ENCODE measurements at places on chromosomes 12 and 14.

DNA sequence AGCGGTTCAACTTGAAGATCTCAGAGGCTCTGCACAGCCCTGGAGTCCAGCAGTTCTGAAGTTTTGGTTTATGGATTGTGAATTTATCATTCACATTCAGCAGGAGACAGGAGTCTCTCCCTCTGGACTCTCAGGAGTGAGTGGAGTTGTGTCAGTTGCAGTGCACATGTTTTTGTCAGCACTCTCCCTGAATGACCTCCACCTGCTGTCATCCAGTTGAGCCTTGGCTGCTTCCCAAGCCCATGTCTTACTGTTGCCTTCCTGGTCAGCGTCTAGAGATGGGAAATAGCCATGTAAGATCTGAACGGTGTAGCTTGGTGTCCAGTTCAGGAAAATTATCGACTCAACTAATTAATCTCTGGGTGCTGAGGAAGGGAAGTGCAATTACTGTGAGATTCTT lies 133.2 kb downstream of the PRKCH start:
- DNase-seq = no peak

DNA sequence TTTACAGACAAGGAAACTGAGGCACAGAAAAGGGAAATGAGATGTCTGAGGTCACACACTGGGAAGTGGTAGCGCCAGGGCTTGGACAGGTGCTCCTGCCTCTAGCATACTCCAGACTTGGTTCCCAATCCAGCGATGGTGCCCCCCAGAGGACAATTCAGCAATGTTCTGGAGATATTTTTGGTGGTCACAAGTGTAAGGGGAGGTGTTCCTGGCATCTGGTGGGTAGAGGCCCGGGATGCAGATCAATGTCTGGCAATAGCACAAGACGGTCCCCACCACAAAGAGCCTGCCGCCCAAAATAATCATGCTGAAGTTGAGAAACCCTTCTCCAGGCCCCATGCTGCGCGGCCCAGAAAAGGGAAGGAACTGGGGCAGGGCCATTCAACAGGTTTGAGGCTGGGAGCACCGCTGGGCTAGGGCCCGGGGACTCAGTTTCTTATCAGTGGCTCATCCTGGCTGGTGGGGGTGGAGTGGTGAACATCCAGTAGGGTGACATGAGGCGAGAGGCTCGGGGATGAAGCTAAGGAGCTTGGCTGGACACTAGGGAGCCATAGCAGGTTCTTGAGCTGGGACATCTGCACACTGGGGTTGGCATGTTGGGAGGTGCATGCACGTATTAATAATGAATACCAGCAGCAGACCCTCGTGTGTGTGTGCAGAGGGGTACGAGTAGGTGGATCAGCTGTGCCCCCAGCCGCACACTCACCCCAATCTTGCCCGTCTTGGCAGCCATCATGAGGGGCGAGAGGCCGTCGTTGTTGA lies 35.1 kb downstream of the TRPV4 start:
- DNase-seq = no peak

DNA sequence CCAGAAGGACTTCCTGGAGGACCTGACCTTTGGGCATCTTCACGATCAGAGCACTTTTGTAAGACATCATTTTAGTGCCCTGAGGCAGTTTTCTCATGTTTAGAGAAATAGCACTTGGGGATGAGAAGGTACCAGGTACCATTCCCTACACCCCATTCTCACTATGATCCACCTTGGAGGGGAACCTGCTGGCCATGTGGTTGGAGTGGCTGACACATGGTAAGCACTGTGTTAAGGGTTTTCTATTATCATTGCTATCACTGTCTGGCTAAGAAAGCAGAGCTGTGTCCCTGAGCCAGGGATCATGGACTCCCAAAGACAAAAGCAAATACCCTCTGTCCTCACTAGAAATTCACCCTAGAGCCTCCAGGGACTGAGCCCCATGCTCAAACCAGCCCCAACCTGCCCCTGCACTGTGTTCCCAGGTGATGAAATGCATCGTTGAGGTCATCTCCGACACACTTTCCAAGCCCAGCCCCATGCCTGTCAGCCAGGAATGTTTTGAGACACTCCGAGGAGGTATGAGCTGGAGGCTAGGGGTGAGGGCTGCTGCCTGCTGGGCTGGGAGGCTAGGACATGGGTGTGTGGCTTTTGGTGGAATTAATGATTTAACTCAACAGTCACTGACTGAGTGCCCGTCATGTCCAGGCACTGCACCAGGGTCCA lies 3.4 kb downstream of the CHGA start:
- no peak for DNase-seq

DNA sequence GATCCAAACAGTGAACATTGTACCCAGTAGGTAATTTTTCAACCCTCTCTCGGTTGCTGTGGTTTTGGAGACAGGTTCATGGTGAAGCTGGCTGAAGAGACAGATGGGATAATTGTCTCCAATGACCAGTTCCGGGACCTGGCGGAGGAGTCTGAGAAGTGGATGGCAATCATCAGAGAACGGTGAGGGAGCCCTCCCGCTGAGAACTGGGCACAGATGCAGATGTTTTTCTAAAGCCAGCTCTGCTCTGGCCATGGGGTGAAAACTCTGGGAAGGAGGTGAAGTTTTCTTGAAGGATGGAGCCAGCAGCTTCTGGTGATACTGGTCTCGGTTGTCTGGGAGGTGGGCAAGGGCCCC lies 6.2 kb downstream of the KHNYN start:
- DNase-seq = no peak

DNA sequence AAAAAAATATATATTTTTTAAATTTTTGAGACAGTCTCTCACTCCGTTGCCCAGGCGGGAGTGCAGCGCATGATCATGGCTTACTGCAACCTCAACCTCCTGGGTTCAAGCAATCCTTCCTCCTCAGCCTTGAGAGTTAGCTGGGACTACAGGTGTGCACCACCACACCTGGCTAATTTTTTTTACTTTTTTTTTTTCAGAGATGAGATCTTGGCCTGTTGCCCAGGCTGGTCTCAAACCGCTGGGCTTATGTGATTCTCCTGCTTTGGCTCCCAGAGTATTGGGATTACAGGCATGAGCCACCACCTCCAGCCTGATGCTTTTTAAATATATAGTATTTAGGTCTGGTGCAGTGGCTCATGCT lies 24.5 kb downstream of the MDM2 start:
- no peak for DNase-seq

GRCh38 chr12:102990419-102990818 lies 32.9 kb downstream of the ASCL1 start:
- no peak for DNase-seq

- DNase-seq = no peak
Observed at GRCh38 chr14:78243187-78243586, 73.0 kb downstream of the NRXN3 start.

GRCh38 chr14:62691647-62692489 lies 353.4 kb downstream of the KCNH5 start:
- no peak for DNase-seq

DNA sequence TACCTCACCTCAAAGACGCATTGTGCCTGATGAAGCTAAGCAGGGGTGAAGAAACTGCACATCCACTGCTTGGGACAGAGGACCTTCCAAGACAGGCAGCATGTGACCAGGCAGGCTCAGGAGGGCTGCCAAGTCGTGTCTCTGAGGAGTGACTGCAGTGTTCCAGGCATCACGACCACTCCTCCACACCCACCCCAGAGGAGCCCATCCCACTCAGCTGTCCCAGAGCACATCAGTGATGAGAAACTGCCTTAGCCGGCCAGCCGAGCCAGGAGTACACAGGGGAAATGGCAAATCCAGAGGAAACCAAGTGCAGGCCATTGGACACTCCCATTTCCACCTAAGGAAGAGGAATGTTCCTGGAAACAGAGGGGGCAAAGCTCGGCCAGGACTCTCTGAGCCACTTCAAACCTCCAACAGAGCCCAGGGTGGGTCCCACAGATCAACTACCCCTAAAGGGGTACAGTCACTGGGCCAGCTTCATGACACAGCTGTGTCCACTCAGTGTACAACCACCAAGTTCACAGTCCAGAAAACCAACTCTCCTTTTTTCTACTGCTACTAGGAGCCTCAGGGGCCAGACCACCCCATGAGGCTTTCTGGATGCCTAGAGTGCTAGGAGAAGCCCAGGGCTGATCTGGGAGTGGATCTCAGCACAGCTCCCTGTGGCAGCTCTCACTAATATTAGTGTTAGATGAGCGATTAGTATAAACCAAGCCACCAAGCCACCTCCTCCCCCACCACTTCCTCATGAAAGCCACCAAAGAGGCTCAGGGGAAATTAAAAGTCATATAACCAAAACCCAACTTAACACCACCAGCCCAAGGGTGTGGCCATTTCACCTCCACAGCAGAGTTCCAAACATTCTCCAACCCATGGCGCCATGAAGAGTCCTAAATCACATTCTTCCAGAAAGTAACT lies 15.4 kb downstream of the PXN start:
- no peak for DNase-seq

DNA sequence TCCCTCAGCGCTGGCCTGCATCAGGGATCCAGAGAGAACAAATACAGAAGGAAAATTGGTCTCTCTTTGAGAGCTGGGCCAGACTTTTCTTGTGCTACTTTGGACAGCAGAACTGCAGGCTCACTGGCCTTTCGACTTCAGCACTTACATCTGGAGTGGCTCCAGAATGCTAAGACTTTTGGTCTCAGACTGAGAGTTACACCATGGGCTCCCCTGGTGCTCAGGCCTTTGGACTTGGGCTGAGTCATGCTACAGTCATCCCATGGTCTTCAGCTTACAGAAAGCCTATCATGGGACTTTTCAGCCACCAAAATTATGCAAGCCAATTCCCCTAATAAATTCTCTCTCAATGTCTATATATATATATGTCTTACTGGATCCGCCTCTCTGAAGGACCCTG lies 9.0 kb upstream of the CD163 start:
- no peak for DNase-seq

GRCh38 chr12:17507336-17507735 lies 582.7 kb downstream of the RERGL start:
- no peak for DNase-seq

DNA sequence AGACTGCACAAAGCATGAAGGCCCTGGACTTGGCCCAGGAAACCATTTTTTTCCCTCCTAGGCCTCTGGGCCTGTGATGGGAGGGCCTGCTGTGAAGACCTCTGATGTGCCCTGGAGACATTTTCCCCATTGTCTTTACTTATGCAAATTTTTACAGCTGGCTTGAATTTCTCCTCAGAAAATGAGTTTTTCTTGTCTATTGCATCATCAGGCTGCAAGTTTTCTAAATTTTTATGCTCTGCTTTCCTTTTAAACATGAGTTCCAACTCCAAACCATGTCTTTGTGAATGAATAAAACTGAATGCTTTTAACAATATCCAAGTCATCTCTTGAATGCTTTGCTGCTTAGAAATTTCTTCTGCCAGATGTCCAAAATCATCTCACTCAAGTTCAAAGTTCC lies 43.7 kb upstream of the TRHDE start:
- no peak for DNase-seq

GRCh38 chr12:91868054-91868453 lies 277.6 kb downstream of the BTG1 start:
- no peak for DNase-seq

GRCh38 chr12:547883-548470 lies 88.2 kb downstream of the B4GALNT3 start:
- DNase-seq = no peak

DNA sequence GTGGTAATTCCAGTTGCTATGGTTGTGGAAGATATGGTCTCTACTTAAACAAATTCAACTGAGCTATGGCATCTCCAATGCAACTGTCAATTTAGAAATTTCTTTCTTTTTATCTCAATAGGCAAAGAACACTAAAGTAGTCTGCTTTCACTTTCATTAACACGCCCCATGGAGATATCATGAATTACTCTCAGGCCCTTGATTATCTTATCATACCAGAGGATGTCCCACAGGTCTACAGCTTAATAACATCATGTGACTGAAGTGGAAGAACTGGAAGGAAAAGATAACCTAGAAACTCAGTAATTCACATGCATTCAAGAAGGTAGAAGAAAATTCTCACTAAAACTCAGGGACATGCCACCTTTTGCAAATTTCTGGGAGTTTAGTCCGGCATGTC lies 114.3 kb downstream of the FLRT2 start:
- DNase-seq = no peak

GRCh38 chr12:12715459-12716150 lies 1.6 kb upstream of the CDKN1B start:
- no peak for DNase-seq

GRCh38 chr14:40983604-40984003 lies 623.1 kb upstream of the LRFN5 start:
- no peak for DNase-seq

- DNase-seq = no peak
Observed at GRCh38 chr14:72049462-72049861, 117.2 kb downstream of the RGS6 start.

DNA sequence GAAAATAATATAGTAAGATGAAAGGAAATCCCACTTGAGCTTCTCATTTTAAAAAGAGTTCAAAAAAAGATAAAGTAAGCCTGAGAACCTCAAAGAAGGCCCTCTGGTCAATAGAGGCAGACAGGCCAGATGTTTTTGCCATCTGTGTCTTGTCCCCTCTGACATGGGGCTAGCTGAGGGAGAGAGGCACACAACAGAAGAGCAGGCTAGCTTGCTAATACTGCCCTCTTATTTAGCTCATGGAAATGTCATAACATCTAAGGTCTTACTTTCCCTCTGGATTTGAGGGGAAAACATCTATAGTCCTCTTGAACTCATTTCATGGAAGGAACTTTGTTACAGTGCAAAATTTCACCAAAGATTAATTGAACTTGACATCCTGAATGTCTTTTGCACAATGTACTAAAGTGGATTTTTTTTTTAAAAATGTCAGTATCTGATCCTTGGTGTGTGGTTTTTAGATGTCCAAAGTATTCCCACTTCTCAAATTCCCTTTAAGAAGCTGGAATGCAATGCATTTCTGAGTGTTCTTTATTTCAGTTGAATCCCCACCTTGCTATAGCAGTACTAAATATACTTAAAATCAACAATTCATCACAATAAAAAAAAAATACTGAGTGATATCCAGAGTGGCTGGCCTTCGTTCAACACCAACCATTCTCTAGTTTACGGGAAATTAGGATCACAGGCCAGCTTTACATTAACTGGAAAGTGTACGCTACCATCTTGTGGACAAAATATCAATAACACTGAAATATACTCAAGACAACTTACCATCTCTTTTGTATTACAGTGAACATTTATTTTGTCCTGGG lies 176.7 kb downstream of the PAH start:
- DNase-seq = no peak

GRCh38 chr12:29562110-29562804 lies 64.8 kb upstream of the OVCH1 start:
- no peak for DNase-seq

GRCh38 chr14:54857830-54858269 lies 44.8 kb downstream of the GCH1 start:
- DNase-seq = no peak

GRCh38 chr14:25944020-25944419 lies 653.8 kb downstream of the NOVA1 start:
- DNase-seq = no peak

DNA sequence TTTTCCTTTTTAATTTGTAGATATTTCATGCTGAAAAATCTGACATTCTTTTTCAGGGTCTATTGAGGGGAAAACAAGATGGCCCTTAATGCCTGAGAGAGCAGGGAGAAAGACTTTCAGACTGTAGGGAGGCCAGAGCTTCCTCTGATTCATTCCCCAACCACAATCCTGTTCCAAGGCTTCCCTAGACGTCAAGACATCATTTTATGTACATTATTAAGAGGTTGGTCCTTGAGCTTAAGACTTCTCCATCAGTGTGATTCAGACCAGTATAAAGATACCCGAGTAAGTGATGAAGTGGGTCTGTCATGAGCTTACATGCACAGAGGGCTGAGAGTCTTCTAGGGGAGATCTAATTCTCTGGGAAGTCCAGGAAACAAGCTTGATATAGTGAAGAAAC lies 57.3 kb downstream of the AVPR1A start:
- no peak for DNase-seq

GRCh38 chr12:3187846-3188770 lies 110.9 kb downstream of the TSPAN9 start:
- no peak for DNase-seq

Measured in cortex of kidney (tissue), 1 donor.